ENCODE measurements at places on chromosomes 1 and 21. TPM values are rescaled to one million over a fixed set of nuclear protein-coding genes. Genes with fewer than 3 reads are reported as not detected.

DNA sequence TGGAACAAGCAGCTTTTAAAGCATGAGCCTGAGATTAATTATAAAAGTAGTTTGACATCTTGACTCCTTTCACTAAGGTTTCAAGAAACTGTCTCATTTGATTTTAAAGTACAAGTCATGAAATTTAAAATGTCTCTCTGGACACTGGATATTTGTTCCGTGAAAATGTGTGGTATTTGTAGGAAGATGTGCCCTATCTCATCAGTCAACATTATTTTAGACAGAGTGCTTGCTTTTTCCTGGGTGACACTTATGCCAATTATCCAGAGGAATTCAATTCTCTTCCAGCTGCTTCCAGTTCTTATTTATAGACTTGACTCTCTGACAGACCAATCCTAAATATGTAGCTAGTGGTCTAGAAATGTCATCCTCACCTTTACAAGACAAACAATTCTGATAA, 300.4 kb downstream of the PLA2G4A start:
- DNase-seq: no peak

DNA sequence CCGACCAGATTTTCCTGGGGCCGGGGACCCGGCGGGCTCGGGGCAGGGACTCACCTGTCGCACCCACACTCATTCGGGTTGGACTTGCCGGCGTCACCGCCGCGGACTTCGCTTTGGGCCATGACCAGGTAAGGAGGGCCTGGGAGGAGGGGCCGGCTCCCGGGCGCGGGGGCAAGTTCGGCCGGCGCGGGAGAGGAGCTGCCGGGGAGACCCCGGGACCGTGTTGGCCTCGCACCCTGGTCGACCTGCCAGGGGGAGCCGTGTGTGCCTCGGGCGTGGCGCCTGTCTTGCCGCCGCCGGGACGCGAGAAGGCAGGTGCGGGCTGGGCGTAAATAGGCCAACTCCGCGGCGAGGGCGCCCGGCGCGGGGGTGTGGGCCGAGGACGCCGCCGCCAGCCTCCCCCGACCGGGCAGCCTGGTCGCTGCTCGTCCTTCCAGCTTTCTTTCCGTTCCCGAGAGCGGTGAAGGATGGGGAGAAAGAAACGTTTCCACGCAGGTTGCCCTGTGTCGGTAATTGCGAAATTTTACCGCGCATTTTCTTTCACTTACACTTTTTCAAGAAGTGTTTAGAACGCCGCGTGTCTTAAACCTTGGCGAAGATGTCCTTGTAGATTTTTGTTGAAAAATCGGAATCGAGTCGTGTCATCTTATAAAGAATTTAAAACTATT, 558 bp downstream of the USP1 start:
- DNase-seq: peak; percentile 48

Gene MYBPH
- not detected for polyA plus RNA-seq

Gene GMEB1
- 27.2 TPM for polyA plus RNA-seq

GRCh38 chr1:176719447-176719846, 256.5 kb downstream of the PAPPA2 start:
- DNase-seq: no peak

DNA sequence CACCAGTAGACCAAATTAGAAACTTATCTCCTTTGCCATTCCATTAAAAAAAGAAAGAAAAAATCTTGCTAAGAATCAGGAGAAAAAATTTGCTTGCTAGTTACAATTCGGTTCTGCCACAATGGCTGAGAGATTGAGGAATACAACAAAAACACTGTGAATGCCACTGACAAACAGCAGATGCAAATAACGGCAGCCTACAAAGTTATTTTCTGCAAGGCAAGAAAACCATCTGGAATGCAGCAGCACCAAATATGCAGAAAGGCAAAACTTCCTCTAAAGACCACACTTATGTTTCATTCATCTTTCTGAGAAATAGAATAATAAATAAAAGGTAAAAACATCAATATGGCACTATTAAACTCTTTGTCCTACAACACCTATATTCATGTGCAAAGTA, 75.7 kb downstream of the ENAH start:
- DNase-seq: no peak

Gene ARTN
- polyA plus RNA-seq: not detected
